Fibroblast of skin of back (primary cell): ENCODE measurements at places on chromosomes 5 and 9.
A peak's percentile ranks its signal among the peaks of the same experiment; 100 is the strongest.

DNA sequence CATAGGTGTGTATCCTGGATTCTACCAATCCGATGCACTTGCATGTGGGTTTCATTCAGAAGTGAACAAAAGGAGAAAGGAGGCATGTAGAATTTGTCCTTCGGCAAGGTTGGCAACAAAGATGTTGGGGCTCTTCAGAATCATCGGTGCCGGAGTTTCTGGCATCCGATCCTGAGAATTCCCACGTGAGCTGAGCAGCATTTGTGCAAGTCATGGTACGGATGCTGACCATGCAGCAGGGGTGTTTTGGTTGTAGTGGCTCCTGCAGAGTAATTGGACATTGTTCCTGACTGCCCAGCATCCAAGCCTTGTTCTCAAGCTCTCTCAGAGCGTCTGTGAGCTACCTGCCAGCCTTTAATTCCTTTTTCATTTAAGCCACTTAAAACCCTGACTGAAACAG is 19.0 kb upstream of the POC5 start:
- DNase-seq, result no peak

GRCh38 chr5:66704790-66705425 is 108.7 kb downstream of the MAST4 start:
- DNase-seq, result peak; percentile 82

GRCh38 chr9:76475686-76476085 is 16.7 kb downstream of the GCNT1 start:
- no peak for DNase-seq

- DNase-seq, result no peak
These were observed 4.8 kb downstream of the ARL10 start for GRCh38 chr5:176369934-176370711.

GRCh38 chr5:78295035-78295961 is 800 bp upstream of the AP3B1 start:
- peak; percentile 32 for DNase-seq

GRCh38 chr9:123894822-123895221 is 35.1 kb downstream of the DENND1A start:
- no peak for DNase-seq

GRCh38 chr5:154740957-154741356 is 14.2 kb upstream of the LARP1 start:
- no peak for DNase-seq

DNA sequence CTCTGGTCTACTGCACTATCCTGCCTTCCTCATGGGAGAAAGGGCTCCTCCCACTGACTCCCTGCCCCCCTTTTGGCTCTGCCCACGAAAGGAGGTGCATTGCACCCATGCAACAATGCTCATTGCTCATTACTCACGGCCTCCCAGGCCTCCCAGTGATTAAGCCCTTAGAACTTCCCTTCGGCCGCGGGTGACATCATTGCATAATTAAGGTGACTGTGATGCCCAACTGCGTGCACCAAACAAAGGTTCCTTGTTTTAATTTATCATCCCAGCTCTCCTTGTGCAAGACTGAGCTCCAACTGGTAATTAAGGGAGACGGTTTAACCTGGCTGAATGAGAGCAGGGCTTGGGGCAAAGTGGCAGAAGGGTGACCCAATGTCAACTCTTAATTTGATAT is 180.4 kb downstream of the GAS1 start:
- DNase-seq, result peak; percentile 86
